NCI-H524 treated with DMSO at 0.1 percent for 48 hours (cell line): ENCODE measurements at places on chromosomes 2 and 18.

DNA sequence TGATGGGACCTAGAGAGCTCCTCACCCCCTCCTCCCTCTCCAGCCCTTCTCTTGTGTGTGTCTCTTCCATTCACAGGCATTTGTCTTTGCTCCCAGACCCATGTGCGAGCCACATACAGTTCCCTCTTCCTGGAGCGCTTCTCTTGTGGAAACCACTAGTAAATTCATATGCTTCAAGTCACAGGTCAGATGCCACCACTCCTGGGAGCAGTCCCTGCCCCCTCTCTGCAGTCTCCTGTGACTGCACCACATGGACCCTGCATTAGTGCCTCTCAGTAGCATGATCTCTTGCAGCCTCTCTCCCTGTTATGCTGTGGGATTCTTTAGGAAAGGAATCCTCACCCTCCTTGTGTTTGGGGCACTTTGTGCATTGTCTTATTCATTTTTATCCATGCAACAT lies 96.5 kb upstream of the NFATC1 start:
- no peak for DNase-seq

DNA sequence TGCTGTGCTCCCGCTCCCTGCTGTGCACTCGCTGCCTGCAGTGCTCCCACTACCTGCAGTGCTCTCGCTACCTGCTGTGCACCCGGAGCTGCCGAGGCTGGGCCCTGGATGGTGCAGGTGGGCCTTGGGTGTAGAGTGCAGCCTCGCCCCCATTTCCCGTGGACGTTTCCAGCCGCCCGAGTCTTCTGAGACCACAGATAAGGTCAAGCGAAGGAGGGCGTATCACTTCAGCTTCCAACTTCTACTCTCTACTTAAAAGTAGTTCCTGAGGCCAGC lies 15.9 kb downstream of the TMEM18 start:
- no peak for DNase-seq

GRCh38 chr2:223026357-223027110 lies 25.5 kb upstream of the KCNE4 start:
- DNase-seq, result no peak

GRCh38 chr2:133241224-133241571 lies 327.1 kb downstream of the NCKAP5 start:
- no peak for DNase-seq

DNA sequence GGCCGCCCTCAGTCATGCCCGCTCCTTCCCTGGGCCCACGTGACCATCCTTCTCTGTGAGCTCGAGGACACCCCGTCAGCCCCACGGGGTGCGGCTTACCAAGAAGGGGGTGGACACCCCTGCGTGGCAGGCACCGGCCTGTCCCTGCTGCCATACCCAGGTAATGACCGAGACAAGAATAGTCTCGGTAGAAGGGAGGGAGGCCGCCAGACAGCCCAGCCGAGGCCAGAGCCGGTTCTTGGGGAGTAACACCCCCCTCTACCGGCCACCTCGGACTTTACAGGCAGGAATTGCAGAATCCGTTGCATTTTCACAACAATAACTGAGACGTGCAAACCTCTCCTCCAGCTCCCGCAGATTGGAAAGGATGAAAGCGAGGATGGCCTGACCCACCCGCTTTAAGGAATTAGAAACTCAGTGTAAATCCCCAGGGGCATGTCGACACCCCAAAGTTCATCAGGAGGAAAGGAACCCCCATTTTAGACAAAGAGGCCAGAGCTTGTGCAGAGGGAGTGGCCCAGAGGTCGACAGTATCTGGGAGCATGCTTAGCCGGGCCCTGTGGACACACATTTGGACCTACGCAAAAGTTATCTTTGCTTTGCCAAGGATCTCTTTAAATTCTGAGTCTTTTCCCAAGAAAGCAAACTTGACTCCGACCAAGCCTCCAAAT lies 60.1 kb upstream of the GLI2 start:
- no peak for DNase-seq

DNA sequence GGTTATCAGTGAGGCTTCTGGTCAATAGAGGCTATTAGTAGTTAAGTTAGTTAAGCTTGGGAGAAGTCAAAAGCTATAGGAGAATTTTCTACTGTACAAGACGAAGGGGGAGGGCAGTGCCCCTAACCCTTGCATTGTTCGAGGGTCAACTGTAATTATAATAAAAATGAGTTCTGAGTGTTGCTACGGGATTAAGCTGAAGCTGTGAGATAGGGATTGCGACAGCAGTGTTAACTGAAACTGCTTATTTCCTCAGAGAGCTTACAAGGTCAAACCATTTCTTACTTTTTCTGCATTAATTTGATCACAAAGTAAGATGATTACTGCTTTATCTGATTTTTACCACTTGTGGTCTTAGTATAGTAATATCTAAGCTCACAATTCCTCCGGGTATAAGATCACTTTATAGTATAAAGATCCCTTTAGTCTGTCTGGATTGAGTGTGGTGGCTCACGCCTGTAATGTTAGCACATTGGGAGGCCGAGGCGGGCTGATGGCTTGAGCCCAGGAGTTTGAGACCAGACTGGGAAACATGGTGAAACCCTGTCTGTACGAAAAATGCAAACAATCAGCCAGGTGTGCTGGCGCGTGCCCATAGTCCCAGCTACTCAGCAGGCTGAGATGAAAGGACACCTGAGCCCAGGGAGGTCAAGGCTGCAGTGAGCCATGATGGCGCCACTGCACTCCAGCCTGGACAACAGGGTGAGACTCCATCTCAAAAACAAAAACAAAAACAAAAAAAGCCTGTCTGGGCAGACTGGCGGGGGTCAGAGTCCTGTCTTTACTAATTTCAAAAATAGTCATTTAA lies 119.5 kb upstream of the TLK1 start:
- peak; percentile 17 for DNase-seq

DNA sequence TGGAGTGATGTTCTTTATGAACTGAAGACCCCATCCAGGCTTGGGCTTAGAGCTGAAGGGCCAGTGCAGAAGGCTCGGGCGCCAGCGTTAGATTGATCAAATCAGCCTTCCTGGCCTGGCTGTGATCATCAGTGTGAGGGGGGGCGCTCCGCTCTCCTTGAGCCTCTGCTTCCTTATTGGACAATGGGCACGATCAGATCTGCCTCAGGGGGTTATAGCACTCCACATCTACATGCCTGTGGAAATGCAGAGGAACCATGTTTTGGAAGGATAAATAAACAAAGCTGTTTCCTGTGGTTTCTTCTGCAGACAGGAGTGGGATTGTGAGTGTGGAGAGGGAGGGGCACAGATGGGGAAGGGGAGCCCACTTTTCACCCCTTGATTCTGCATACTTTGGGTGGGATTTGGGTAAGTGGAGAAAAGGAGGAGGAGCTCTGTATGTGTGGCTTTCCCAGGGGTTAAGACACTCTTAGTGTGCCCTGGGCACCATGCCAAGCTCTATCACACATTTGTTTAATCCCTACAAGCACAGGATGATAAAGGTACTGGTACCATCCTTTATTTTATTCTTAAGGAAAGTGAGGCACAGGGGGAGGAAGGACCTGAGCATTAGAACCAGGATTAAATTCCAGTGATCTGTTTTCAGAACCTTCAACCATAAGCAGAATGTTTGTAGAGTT lies 150.5 kb downstream of the EN1 start:
- no peak for DNase-seq

- peak; percentile 91 for DNase-seq
Measured at GRCh38 chr2:184004948-184005672, 593.2 kb upstream of the ZNF804A start.

GRCh38 chr2:30396436-30397232 lies 50.4 kb upstream of the LCLAT1 start:
- no peak for DNase-seq

- DNase-seq, result no peak
Measured at GRCh38 chr2:96074156-96074555, 39.4 kb upstream of the GPAT2 start.

GRCh38 chr2:101337877-101338276 lies 29.4 kb upstream of the RNF149 start:
- DNase-seq, result no peak

DNA sequence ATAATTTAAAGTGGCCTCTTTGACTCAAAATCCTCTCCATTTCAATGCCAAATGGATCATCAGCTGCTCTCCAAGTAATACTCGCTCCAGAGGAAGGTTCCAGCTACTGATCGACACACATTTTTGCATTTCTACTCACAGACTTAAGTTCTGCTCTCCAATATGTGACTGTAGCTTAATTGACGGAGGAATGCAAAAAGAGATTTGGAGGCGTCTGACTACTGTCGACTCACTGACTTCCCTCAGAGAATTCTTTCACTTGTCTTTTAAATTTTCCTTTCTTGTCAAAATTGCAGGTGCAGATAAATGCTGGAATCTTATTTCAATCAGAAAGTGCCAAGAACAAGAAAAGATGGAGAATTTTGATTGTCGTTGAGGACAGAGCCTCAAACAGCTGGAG lies 84.1 kb upstream of the PAPOLG start:
- no peak for DNase-seq

DNA sequence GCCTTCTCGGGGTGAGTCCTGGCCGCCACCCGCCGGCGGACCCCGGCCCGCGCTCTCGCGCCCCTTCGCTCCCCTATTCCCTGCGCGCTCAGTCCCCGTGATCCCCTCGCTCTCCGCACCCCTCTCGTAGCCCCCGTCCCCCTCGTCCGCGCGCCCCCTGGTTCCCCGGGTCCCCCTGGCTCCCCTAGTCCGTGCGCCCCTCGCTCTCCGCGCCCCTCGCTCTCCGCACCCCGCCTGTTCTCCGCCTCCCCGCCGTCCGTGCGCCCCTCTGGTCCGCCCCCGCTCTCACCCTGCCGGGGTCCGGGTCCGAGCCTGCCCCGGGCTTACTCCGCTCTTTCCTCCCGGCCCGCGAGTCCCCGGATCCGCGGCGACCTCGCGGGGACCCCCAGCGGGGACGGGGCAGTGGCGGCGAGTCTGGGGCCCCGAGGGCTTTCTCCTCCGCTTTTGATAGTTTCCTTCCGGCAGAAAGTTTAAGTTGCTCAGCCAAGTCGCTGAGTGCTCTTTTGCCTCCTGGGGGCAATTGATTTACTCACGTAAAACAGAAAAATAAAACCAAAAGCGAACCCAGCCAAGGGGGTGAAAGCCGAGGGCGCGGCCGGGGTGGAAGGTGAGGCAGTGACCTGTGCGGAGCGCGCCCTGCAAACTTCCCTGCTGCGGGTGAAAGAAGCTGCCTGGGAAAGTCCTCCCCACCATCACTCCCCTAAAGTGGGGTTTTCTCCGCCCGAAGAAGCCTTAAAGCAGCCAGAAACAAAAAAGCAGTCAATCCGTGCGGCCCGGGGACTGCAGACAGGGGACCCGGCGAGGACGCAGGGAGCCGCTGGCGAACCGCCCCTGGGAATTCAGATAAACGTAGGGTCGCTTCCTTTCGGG lies 568 bp downstream of the RAB31 start:
- no peak for DNase-seq

- DNase-seq, result no peak
Measured at GRCh38 chr2:94987074-94988020, 38.2 kb upstream of the MAL start.

DNA sequence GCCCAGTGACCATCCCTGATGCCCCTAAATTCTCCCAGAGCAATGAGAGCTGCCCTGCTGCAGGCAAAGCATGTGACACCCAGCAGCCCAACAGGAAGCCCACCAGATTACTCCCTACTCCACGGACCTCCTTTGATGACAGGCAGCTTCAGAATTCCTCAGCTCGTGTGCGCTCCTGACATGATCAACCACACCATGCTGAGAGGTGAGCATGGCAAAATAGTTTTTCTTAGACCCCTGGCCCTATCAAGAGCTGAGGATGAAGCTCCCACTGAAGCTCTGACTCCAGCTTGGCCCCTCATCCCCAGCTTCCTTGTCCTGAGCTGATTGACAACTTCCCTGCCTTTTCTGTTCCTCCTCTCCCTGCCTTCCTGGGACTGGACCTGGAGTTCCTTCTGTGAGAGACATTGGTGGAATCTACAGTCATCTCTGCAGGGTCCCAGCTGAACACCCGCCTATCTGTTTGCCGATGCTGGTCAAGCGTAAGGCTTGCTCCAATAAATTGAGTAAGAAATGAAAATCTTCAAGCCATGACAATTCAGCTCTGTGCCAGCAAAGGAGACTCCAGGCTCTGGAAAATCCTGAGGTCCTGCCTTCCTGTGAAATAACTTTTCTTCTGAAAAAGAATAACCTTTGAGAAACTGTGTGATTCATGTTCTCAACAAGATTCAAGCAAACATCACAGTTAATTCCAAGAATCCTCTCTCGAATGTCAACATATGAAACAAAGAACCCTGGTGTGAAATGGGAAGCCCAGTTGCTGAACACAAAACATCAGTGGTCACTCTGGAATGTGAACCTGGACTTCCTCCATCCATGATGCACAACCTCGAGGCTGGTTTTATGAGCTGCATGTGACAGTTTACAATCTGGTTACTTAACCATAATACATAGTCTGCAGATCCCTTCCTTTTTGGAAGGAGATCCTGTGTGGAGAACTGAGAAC lies 201.1 kb downstream of the SPP2 start:
- no peak for DNase-seq

DNA sequence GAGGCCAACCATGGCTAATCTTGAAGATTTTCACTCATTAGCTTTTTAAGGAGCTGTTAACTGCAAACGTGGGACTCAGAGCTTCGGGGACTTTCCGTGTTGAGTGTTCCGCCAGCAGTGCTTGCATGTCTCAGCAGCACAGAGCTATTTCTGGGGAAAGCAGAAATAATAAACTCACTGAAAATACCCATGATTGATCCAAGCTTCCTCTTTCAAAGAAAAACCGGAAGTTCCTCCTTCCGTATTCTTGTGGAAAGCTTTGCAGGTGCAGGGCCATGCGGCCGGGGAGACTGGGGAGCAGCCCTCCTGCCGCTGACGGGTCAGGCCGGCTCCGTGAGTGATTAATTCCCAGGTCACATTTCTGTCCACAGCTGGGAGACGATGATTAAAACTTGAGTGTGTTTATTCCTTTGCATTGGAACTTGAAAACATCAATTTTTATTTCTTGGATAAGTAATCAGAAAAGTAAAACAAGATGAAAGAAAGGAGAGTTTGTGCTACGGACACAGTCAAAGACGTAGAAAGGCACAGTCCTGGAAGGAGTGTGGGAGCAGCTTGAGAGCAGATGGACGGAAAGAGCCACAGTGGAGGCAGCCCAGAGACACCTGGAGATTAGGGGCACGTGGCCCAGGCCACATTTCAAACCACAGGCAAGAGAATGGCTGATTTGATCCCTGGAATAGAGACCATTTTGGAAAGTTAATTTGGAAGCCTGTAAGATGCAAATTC lies 54.2 kb upstream of the CTDP1 start:
- no peak for DNase-seq
